Activated CD8-positive, alpha-beta memory T cell treated with anti-CD3 and anti-CD28 coated beads, Interleukin-2, amount 10 ng/mL, durations not matched to agents 7 days and 5 days (primary cell): ENCODE measurements at places on chromosomes 13 and 19. TPM values are rescaled to one million over a fixed set of nuclear protein-coding genes. Genes with fewer than 3 reads are reported as not detected.

NLRP4 gene
- total RNA-seq: not detected

LRRC8E gene
- total RNA-seq: not detected

MTUS2 gene
- not detected for total RNA-seq

NRTN gene
- total RNA-seq: not detected

GRIN2D gene
- total RNA-seq: 0.18 TPM

ZNF470 gene
- total RNA-seq: 4.0 TPM

TPTE2 gene
- total RNA-seq: not detected

CYP4F2 gene
- not detected for total RNA-seq

TECR gene
- total RNA-seq: 176 TPM
